NCI-H1436 treated with DMSO at 0.1 percent for 48 hours (cell line): ENCODE measurements at places on chromosomes 4 and X.

- no peak for DNase-seq
These were observed 38.4 kb downstream of the UGT2A2 start for GRCh38 chr4:69601065-69601464.

- DNase-seq: no peak
These were observed 21.6 kb upstream of the STIM2 start for GRCh38 chr4:26839016-26839415.

GRCh38 chr4:52822583-52822971, 39.5 kb upstream of the RASL11B start:
- DNase-seq: no peak

DNA sequence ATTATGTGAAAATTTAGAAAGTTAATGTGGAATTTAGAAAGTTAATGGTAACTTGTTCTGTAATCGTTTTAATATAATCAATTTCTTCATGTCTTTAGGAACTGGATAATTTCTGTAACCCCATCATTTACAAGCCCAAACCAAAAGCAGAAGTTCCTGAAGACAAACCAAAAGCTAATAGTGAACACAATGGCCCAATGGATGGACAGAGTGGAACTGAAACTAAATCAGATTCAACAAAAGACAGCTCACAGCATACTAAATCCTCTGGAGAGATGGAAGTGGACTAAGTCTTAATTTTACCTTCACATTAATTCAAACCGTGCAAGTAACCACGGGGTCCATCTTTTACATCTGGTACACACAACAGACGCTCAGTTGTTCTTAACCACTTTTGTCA, 48.1 kb upstream of the PLK4 start:
- no peak for DNase-seq

GRCh38 chrX:51182545-51182944, 150.1 kb upstream of the NUDT10 start:
- no peak for DNase-seq

DNA sequence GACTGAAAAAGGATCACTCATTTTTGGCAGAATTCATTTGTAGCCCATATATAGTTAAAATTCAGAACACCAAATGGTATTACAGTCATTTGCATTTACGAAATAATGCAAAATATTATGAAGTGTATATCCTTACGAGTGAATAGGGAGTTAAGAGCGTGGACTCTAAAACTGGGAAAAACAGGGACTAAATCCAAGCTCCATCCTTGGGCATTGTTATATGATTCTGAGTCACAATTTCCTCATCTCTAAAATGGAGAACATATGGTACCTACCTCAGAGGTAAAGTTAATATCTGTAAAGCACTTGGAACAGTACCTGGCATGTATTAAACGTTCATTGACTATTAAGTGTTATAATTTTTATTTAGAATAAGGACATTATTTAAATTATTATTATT, 106.3 kb downstream of the ZAR1 start:
- no peak for DNase-seq

- DNase-seq: no peak
These were observed 147.2 kb upstream of the WDFY3 start for GRCh38 chr4:85113706-85114105.

- peak; percentile 32 for DNase-seq
These were observed 59.0 kb upstream of the AFF2 start for GRCh38 chrX:148441387-148441786.
